ENCODE measurements at places on chromosomes 3 and 15.

DNA sequence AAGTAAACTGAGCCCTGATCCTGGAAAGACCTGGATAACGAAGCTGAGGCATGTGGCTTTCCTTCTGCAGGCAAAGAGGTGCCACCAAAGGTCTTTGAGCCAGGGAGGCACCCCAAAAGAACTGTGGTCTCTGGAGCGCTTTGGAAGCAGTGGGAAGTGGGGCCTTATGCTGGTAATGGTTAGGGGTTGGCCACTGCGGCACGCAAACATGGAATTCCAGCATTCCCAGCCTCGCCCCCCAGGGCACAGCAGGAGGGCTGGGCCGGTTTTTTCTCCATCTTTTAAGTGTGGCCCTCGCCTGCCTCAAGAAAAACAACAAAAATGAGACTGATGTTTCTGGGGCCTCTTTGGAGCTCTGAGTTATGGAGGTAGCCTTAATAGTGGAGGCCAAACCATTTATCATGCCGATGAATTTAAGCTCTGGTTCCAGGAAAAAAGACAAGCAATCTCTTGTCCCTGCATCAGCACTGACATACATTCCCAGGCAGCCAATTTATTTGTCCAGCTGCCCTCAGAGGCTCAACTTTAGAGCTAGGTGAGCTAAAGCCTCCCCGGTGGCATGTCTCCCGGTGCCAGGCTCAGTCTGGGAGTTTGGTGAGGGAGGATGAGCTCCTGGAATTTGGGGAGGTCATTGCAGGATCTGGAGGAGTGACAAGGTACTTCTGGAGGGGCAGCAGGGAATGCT lies 109.0 kb downstream of the TLE3 start:
- DNase-seq: no peak

GRCh38 chr15:65993236-65993635 lies 123.9 kb downstream of the RAB11A start:
- no peak for DNase-seq

GRCh38 chr3:112247350-112247749 lies 46.7 kb downstream of the SLC9C1 start:
- DNase-seq: no peak

DNA sequence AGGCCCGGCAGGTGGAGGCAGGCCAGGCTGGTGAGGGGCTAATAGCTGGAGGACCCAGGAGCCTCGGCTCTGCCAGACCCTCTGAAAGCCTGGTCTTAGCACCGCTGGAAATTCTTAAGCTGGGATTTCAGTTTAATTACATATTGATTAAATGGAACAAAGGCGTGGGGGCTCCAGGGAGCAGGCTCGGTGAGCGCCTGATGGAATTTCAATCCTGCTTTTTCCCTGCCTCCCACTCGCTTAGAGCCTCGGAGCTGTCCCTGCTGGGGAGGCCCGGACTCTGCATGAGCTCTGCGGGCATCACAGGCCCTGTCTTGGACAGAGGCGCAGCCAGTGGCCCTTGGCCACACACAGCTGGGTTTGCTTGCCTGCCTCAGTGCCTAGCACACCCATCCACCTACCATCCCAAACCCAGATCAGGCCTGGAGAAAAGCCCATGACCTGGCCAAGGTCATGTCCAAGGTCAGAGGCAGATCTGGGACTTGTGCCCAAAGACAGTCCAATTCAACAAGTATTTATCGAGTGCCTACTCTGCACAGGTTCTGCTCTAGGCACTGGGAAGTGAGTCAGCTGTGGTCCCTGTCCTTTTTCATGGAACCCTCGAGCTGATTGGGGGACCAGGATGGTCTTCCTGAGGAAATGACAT lies 40.6 kb downstream of the LINGO1 start:
- DNase-seq: no peak

GRCh38 chr15:57554063-57554811 lies 37.5 kb upstream of the MYZAP start:
- DNase-seq: peak; percentile 18

DNA sequence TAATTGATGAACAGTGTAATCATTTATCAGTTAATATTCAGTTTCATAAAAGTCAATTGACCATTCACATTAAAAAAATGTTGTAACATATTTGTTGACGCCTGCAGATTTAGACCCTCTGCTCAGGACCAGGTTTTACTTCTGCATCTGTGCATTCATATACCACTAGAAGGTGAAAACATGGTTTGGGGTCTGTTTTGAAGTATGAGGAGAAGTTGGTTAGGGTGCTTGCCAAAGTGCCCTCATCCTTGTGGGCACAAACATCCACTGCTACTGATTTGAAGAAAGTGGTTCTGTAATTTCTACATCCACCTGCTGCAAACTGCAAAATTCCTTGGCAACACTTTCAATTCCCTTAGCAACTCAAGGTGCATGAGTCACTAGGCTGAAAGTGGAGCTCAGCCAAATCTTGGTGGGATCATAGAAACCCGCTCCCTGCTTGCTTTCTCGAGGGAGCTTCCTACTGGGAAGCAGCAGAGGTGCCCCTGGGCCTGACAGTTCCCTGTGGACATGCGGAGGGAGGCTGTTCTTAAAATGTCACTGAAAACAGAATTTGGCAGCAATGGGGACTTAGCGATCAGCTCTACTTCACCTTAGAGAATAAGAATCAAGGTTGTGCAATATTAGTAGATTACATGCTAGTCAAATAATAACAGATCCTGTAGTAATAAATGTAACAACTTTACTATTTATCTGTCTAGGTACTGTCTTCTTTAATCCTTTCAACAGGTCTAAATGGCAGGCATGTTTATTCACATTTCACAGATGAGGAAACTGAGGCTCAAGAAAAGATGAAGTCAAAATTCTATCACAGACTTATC lies 301.0 kb upstream of the TBL1XR1 start:
- no peak for DNase-seq

- DNase-seq: no peak
Observed at GRCh38 chr3:134376385-134376765, 2.1 kb upstream of the AMOTL2 start.

DNA sequence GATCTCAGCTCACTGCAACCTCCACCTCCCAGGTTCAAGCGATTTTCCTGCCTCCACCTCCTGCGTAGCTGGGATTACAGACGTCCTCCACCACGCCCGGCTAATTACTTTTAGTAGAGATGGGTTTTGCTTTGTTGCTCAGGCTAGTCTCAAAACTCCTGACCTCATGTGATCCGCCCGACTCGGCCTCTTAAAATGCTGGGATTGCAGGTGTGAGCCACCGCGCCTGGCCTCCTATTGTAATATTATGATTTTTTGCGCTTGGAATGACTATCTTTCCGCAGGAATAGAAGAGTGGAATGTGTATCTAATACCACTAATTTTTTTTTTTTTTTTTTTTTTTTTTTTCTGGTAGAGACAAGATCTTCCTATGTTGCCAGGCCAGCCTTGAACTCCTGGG lies 1.8 kb downstream of the ARL8B start:
- DNase-seq: no peak

GRCh38 chr3:73046195-73046594 lies 15.3 kb upstream of the EBLN2 start:
- DNase-seq: no peak

- no peak for DNase-seq
Observed at GRCh38 chr15:41927536-41927935, 33.7 kb upstream of the SPTBN5 start.

DNA sequence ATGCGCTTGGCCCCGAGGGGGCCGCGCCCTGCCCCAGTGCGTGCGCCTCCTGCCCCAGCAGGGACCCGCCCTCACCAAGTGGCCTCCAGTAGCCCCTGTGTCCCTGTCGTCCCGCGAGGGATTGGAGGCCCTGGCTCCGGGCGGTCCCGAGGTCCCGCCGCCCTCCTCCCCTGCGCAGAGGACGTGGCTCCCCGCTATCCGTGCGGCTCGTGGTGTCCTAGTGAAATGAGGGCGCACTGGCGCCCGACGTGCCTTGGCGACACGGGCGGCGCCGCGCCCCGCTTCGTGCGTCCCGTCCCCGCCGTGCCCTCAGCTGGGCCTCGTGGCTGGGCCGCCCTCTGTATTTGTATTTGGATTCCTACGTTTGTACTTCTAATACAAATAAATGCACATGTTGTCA lies 557.5 kb downstream of the OCA2 start:
- DNase-seq: no peak

- no peak for DNase-seq
Observed at GRCh38 chr3:37458162-37459120, 284.1 kb upstream of the LRRFIP2 start.

DNA sequence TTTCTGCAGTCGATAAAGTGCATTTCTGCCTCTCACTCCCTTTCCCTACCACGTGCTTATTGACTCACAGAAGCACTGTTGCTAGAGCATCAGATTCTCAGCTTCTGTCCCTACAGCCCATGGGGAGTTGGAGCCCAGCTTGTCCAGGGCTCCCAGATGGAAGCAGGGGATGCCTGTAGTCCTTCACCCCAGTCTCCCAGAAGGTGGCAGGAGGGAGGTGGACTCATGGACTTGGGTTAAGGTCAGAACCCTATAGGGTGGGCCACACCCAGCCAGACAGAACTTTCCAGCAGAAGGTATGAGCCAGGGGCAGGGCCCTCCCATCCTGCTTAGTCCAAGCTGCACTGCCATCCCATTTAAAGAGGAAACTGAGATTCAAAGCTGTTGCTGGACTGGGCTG lies 33.1 kb upstream of the SEMA3F start:
- no peak for DNase-seq

DNA sequence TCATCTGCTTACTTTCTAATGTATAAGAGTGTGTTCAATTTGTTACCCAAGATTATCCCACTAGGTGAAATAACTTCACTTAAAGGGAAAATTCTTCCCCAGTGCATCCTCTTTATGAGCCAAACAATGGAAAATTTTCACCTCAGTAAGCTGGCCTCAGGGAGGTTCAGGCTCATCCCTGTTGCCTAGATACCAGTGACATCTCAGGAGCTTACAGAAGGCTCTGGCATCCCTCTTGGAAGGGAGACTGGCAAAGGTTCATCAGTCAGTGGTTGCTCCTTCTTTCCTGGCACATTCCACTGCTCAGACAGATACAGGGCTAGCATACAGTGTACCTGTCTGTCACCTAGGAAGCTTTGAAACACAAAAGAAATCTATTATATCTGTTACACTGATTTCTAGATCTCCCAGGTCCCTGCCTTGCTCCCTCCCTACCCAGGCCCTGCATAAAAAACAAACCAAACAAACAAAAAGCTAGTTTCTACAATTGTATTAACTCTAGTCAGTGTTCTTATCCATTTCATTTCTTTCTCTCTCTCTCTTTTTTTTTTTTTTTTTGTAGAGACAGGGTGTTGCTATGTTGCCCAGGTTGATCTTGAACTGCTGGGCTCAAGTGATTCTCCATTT lies 1.7 kb downstream of the IP6K2 start:
- peak; percentile 96 for DNase-seq

- peak; percentile 78 for DNase-seq
Observed at GRCh38 chr15:98850961-98851572, 156.5 kb downstream of the PGPEP1L start.

GRCh38 chr3:198019115-198019514 lies 59.1 kb downstream of the LMLN start:
- no peak for DNase-seq

DNA sequence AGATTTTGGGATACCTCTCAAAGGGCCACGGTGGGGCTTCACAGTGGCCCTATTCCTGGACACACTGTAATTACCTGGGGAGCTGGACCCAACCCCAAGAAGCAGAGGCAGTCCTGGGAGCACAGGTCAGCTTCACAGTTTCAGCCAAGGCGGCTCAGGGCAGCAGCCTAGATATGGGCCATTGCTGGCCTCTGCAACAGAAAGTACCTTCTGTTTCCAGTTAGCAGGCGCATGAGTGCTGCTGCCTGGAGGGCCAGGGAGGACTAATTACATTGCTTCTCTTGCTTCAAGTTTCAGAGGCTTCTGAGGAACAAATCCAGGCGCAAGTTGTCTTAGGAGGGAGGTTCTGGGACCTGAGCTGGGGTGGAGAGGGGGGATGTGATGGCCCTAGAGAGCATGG lies 13.5 kb upstream of the DUSP7 start:
- DNase-seq: peak; percentile 66

DNA sequence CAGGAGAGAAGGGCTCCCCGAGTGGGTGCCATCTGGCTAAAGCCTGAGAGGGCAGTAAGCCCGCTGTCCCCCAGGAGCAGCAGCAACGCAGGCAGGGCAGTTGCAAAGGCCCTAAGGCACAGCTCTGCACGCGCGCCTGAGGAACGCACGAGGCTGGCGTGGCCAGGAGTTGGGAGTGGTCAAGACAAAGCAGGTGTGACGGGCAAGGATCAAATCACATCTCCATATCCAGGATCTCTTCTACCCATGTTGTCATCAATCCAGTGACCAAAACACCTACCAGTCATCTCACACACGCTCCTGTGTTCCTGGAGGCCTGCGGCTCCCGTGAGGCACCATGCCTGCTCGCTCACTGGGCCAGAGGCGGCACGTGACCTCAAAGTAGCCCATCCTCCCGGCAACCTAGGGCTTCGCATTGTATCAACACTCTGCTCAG lies 59.5 kb downstream of the ERC2 start:
- DNase-seq: peak; percentile 57

GRCh38 chr15:31135523-31135922 lies 34.0 kb upstream of the TRPM1 start:
- no peak for DNase-seq

DNA sequence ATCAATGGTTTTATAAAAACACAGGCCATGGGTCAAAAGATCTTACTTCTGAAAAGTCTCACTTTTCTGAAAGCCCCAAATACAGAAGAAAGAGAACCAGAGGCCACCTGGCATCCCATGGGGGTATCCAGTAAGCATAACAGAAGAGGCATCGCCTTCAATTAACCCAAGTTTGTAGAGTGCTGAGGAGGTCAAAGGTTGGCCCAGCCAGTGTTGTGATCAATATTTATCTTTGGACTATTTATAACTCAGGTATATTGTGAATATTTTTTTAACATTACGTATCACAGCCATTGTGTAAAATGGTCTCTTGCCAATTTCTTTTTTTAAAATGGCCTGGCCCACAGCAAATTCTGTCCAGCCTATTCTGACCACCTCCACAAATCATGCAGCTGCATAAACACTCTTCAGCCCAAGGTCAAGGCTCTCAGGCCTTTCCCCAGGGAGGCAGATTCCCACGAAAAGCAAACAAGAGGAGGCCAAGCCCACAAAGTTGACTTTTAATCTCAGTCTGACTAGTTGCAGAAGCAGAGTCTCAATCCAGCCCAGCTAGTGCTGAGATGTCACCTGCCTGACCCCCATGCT lies 26.2 kb upstream of the SPTBN5 start:
- no peak for DNase-seq

DNA sequence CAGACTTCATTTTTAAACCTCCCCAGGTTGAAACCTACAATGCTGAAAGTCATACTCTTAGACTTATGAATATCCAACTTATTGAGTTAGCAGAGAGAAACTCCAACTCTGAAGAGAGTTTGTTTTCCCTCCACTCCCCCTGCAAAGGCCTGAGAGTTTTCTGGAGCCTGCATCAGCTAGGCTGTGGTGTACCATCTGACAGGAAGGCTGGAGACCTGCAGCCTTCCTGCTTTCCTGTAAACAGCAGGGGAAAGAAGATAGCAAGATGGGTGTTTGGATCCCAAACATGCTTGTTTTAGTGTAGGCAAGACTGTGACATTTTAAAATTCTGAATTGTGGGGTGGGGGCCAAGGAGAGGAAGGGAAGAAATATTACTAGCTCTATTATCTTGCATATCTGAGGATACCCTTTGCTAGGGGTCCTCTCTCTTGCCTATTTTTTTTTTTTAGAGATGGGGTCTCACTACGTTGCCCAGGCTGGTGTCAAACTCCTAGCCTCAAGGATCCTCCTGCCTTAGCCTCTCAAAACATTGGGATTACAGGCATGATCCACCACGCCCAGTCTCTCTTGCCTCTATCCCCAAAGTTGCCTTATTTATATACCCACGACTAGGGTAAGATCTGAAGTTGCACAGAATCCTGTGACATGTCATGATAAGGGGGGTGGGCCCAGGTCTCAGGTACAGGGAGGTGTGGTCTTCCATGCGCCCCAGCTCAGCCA lies 51.0 kb upstream of the USP3 start:
- no peak for DNase-seq
